ENCODE measurements at places on chromosomes 3 and 15.

DNA sequence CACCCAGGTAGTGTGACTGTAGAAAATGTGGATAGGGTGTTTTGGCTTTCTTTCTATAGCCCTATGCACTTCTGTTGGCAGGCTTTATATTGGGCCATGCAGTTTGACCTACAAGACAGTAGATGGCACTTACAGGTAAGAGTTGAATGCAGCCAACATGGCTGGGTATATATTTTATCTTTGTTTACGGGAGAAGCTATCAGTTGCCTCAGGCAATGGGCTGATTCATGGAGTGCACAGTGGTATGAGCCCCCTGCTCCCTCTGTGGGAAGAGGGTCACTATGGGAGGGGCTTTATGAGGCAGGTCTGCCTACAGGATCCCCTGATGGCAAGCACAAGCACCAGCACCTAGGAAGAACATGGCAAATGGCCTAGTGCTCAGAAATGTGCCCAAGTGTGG, 301.2 kb upstream of the CDIN1 start:
- DNase-seq: no peak

DNA sequence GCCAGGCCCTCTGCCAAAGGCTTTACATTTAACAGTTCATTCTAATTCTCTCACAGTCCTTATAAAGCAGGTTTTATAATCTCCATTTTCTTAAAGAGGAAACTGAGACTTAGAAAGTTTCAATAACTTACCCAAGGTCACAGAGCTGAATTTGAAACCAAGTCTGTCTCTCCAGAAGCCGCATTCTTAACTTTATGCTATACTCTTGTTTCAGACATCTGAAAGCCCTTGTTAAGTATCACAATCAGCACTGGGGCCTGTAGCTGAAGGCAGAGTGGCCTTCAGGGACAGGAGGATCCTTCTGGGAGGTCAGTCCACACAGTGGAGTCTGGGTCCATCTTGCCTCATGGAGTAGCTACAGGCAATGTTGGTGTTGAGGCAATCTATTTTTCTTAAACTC, 27.9 kb downstream of the LRRN1 start:
- no peak for DNase-seq

- DNase-seq: peak; percentile 91
These were observed 535.1 kb downstream of the NLGN1 start for GRCh38 chr3:173932624-173933023.

GRCh38 chr3:50418850-50419249, 59.5 kb upstream of the TMEM115 start:
- DNase-seq: no peak

DNA sequence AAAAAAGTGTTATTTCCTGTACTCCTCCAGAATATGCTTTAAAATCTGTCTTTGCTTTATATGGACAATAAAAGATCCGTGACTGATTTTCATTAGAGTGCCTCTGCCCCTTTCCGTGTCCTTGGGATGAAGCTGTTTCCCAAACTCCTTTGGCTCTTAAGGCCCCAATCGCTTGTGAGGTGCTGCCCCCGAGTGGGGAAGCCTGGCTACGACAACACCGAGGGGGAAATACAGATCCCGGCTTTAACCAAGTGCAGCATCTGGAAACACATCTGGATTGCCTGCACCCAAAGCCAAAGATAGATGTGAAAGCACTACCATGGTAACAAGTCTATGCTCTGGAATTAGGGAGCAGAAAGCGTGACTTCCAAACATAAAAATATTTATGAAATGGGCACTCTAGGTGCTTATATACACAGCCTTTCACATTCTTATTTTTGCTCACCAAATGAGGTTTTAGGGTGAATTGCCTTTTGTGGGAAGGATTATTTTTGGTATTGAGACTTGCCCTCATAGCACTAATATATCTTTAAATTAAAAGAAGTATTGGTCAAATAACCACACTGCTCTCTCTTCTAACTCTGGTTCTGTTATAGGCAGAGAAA, 40.6 kb upstream of the ADCY5 start:
- peak; percentile 52 for DNase-seq

DNA sequence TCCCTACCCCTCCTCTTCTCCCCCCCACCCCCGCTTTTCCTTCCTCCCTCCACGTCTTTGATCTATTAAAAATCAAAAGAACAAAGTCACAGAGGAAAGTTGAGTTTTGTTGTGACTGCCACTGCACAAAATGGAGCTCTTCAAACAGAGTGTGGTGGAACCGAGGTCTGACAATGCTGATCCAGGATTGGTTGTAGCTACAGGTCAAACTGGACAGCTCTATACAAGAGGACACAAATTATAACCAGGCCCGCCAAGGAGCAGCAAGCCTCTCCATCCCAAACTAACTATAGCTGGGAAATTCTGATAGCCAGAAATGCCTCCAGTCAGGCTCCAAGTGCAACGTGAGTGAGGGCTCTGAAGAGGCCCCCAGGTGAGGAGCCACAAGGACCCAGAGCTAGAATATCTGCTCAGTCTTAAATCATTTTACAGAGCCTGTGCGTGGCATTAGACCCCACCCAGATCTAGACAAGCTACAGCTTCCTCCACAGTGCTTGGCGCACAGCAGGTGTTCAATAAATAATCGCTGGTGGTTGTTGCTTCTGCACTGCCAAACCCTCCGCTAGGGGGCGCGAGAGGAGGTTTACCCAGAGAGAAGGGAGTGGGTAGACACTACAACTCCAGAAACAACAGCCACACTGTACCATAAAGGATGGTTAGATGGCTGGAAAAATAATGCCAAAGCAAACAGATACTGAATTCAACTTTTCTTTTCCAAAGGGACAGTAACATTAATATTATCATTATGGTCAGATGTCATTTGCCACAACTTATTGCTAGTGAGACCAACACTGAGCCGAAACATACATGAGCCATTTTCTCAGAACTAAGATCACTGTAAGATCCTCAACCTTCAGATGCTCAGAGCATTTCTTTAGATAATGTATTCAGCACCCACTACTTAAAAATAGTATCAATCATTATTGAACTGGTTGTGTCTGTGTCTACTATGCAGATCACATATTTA, 44.6 kb downstream of the ZIC4 start:
- DNase-seq: peak; percentile 56

GRCh38 chr15:37810381-37810780, 124.1 kb upstream of the TMCO5A start:
- no peak for DNase-seq

- peak; percentile 94 for DNase-seq
These were observed 19.2 kb downstream of the GNB4 start for GRCh38 chr3:179432021-179432420.

DNA sequence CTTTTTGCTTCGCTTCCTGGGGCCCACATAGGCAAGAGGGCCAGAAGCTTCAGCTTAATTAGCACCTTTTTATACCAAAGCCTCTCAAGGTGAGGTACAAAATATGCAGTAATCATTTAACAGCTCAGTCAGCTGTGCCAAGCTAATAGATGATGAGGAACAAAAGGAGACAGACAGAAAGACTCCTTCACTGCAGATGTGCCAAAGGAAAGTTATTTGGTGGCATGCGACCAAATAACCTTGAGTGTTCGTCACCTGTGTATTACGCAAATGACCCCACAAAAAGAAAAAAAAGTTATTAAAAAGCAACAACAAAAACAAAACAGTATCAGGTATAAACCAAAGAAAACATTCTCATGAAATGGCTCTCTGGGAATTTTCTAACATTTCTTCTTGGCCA, 325.8 kb upstream of the IGF1R start:
- no peak for DNase-seq

DNA sequence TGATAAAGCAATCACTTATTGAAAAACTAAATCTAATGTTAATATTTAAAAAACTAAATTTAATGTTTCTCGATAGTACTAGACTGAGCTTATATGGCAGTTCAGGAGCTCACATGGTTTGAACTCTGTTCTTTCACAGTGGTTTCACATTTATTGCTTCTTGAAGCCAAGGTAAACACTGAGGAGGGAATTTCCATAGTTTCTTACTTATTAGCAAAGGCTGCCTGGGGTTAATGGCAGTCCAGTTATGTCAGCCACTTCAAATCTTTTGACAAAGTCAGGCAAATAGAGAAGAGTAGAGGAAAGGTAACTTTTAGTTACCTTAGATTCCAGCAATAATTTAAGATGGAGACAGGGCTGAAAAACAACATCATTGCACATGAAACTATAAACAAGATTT, 831.5 kb downstream of the ROBO2 start:
- DNase-seq: no peak

- DNase-seq: peak; percentile 58
These were observed 152.2 kb downstream of the ALCAM start for GRCh38 chr3:105518806-105519418.

DNA sequence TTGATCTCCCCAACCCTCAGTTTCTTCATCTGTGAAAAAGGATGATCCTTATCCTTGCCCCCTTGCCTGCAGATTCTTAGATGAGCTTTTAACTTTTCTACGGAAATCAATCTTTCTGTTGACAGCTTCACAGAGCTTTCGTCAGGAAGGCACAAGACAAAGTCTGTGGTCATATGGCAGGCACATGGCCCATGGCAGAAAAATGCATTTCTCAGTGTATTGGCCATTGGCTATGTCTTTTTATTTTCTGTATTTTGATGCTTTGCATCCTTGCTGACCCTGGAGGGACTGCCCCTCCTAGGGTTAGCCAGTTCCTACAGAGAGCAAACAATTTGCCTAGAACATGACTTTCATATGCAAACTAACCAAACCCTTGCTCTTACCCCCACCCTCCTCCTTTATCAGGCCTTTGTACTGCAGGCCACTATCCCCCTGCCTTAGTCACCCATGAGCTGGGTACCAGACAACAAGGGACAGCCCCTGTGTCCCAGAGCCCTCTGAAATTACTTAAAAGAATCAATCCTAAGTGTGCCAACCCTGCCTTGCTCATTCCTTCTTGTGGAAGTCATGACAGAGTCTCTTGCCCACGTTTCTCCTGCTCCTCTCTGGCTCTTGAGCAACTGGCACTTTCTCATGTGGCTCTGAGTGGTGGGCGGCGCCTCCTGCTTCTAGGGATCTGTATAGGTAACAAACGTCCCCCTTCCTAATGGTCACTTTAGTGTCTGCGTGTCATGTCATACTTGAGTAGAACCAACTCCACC, 24.1 kb upstream of the NOX5 start:
- DNase-seq: no peak

GRCh38 chr3:45632956-45633355, 38.4 kb downstream of the LIMD1 start:
- peak; percentile 71 for DNase-seq

- DNase-seq: no peak
These were observed 15.6 kb downstream of the IL20RB start for GRCh38 chr3:136973352-136973751.

DNA sequence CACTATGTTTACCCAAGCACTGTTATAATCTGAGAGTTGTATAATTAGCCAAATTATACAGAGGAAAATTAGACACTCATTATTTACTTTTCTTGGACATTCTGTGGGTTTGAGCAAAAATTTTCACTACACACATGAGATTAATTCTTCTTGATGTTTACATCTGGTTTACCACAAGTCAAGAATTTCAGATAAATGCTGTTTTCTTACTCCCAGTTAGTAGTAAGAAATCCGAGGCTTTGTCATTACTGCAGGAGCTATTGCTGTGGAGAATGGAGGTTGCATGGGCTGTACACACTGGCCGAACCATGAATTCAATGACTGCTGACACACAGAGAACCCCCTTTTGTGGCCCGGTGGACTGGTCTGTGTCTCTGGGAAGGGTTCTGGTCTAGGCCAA, 207.7 kb upstream of the CFAP20DC start:
- DNase-seq: no peak

DNA sequence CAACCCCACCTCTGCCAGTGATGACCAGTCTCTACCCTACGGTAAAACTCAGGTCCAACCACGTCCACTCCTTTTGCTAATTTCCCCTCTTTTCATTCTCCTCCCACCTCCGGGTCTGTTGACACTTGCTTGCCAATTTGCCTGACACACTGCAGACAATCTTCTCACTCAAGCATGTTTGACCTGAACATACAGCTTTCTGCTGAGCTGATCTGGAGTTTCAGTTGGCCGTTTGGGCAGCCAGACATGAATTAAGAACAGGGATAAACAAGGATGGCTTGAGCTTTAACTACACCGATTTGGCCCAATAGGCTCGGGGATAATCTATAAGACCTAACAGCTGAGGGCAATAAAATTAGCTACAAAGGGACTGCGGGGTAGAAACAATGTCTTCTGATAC, 758.6 kb upstream of the CFAP20DC start:
- DNase-seq: no peak

GRCh38 chr3:190089711-190090110, 31.0 kb downstream of the P3H2 start:
- no peak for DNase-seq

DNA sequence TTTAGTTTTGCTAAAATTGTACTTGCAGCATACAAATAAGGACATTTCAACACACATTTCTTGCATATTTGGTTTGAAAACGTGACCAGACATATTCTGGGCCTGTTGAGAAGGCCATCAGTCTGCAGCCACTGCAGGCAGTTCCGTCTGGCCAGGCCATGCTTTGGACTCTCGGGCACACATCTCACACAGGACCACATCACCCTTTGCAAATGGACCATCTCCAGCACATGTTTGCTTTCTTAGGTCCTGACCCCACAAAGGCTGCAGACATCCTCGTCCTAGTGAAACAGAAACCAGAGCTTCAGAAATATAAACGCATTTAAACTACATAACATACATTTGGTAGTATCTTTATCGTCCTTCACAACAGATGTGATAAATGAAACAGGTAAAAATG, 24.1 kb downstream of the GABRA5 start:
- no peak for DNase-seq

GRCh38 chr3:152350139-152350538, 81.4 kb downstream of the MBNL1 start:
- no peak for DNase-seq

DNA sequence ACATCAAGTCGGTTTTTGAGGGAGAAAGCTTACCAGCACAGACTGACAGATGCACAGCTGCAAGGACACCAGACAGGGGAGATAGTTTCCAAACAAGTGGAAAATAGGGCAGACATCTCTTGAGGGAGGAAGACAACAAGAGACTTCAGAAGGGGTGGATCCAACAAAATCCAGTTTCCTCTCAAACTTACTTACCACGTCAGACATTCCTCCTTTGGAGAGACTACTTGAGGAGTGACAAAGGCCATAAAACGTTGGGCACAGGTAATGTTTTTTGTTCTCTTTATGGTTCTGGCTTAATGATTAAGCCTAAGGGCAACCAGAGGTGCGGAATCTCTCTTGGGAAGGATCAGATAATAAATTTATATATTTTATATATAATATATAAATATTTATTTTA, 76.1 kb downstream of the CD200 start:
- DNase-seq: no peak

DNA sequence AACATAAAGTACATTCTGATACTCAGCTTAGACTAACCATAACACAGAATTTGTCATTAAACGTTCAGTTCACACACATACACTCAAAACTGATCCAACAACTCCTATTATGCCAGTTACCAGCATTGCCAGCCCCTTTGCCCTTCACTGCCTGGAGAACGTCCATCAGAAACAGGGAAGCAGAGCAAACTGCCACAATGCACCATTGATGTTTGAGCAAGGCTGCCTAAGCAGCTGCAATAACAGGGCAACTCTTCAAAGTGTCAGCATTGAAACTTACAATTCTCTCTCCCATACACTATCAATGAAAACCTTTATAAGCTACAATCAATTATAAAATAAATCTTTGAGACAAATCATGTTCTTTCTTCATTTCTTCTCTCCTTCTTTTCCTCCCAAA, 85.1 kb downstream of the ZBTB20 start:
- no peak for DNase-seq

Data from RPMI8226 (cell line).